ENCODE measurements at places on chromosomes 7 and 10.
A peak's percentile ranks its signal among the peaks of the same experiment; 100 is the strongest.

- no peak for DNase-seq
Observed at GRCh38 chr7:105713488-105714465, 132.5 kb upstream of the EFCAB10 start.

- no peak for DNase-seq
Observed at GRCh38 chr10:56269181-56269580, 91.9 kb downstream of the ZWINT start.

- peak; percentile 32 for DNase-seq
Observed at GRCh38 chr7:38222481-38223096, 44.5 kb downstream of the STARD3NL start.

DNA sequence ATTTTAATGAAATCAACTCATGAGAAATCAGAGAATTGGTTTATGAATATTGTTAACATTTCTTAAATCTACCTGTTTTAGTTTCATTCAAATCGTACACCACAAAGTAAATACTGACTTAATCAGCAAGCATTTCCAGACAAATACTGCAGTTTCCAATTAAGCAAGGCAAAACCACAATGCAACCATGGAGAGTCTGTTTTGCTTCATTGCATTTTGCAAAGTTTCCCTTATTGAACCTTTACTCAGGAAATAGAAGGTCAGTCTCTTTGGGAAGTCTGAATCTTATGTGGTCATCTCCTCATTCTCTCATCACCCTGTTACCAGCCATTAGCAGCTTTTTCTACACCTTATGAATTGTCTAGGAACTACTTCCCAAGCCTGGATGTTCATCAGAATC, 400.5 kb downstream of the IPMK start:
- no peak for DNase-seq

DNA sequence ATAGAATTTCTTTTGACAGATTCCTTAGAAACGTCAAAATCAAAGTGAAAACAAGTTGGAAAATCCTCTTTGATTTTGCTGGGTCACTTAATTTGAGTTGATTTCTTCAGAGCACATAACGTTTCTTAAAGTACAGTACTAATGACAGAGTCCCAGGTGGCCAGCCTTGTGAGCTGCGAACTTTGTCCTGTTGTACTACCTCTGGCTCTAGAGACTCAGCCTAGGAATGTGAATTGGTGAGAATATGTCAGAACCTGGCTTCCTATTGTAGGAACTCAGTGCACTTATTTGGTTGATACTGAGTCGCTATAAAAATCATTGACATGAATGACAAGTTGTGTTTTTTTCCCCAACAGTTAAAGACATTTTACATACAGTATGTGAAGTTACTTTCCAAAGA, 20.2 kb downstream of the SDK1 start:
- DNase-seq = no peak

GRCh38 chr10:103451091-103451813, 918 bp downstream of the CALHM2 start:
- peak; percentile 67 for DNase-seq

- DNase-seq = no peak
Observed at GRCh38 chr7:157862731-157863130, 525.9 kb downstream of the DNAJB6 start.

DNA sequence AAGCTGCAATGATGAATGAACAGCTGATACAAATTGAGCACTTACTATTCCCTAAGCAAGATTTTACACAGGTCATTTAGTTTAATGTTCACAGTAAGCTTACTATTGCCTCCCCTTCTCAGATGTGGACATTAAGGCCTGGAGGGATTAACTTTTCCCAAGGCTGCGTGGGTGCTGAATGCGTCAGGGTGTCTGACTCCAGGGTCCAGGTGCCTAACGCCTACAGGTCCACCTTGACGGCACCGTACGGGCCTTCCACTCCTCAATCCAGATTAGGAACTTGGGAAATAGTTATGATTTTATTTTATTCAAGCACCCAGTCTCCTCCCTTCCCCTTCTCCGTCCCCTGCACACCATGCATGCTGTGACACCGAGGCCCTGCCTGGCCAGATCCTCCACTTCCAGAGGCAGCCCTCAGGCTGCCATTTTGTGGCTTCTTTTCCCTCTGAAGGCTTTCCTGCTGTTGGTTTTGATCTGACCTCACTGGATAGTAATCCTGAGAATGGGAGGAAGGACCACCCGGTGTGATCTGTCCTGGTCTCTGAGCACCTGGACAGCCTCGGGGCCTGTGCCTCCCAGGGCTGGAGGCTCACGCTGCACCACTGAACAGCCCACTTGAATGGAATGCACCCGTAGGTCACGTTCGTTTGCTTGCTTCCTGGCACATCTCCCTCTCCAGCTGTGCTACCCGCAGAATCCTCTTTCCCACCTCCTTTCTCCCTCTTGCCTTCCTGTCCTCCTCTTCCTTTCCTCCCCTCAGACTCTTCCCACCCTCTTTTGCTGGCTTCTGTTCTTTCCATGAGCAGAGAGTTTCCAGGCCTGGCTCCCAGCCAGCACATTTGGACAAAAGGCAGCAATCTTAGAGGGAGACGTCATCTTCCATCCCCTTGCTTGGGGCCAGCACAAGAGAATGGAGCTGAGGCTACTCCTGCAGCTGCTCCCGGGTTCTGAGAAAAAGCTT, 14.4 kb downstream of the DENND2A start:
- DNase-seq = no peak

DNA sequence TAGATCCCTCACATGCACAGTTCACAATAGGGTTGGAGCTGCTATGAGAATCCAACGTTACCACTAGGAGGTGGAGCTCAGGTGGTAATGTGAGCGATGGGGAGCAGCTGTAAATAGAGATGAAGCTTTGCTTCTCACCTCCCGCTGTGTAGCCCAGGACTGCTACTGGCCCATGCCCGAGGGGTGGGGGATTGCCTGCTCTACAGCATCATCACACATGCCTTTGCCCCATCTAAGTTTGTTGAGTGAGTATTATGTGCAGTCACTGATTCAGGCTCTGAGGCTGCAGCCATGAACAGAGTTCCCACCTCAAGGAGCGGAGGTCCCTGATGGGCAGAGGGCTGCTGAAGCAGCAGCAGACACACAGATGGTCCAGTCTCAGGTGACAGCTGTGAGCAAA, 94.1 kb downstream of the CHST15 start:
- DNase-seq = peak; percentile 7

- no peak for DNase-seq
Observed at GRCh38 chr7:77226357-77226839, 26.8 kb upstream of the FGL2 start.

DNA sequence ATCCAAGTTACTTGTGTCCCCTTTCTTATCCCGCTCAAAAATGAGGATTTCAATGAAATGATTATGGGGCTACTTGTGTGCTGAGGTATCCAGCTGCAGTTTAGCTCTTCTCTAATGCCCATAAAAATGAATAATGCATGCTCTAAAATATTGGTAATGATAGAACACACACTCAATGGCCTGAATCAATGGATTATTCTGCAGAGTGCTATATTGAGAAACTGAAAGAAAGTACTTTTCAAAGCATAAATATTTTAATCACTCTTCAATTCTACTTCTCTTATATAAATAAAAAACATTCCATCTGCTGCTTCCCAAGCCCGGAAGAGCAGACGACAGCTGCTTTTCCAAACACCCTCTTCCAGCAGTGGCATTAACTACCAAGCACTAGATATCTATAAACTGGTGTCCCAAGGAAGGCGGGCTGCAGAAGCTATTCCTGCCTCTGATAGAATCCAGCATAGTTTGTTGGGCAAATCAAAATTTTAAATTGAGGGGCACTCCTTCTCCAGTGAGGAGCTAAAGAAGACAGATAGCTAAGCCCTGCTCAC, 284.9 kb upstream of the AOAH start:
- DNase-seq = no peak

GRCh38 chr10:62075414-62075813, 173.9 kb downstream of the ARID5B start:
- no peak for DNase-seq

- DNase-seq = no peak
Observed at GRCh38 chr10:117188371-117188770, 8.9 kb upstream of the KCNK18 start.

DNA sequence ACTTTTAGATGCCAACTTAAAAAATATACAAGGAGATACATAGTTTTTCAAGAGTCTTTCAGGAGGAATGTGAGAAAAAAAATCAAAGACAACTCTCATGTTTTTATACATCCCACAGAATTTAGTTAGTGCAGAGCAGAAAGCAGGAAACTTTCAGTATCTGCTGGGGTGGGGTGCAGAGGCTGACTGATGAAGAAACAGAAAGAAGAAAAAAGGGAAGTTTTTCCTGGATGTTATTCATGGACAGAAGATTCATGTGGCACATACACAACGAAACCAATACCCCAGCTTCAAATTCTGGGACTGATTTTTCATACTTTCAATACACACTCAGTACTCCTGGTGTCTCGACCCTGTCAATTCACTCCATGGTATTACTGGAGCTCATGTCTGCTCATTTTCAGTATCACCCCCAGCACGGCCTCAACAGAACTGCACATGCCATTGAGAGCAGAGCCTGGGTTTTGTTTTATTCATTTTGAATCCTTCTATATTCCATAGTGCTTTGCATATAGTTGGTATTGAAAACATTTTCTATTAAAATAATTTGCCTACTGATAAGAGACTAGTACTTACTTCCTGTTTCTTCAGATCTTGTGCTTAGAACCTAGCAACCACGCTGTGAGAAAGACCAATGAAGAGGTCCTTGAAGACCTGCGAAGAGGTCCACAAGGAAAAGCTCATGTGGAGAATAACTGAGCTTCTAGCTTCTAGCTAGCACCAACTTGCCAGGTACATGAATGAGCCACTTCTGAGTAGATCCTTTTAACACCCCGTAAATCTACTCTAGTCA, 49.0 kb downstream of the NDUFB2 start:
- DNase-seq = no peak

- DNase-seq = no peak
Observed at GRCh38 chr7:81692146-81692905, 77.5 kb downstream of the HGF start.

DNA sequence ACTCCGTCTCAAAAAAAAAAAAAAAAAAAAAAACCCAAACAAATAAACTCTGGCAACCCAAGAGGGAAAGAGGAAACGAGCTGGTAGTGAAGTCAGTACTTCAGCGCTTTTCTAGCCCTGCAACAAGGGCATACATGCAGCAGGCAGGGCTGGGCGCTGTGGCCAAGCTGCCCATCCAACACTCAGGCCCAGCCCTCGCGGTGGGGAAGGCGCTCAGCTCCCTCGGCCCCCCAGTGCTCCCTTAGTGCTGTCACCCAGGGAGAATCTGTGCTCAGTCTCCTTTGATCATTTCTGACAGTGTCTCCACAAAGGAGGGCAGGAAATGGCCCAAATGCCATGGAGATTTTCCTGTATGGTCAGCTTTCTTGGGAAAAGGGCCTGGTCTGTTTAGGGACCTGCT, 97.2 kb downstream of the SMURF1 start:
- no peak for DNase-seq

- no peak for DNase-seq
Observed at GRCh38 chr7:92681633-92682032, 91.4 kb upstream of the FAM133B start.

- DNase-seq = no peak
Observed at GRCh38 chr10:29845166-29845565, 210.4 kb upstream of the SVIL start.

- DNase-seq = no peak
Observed at GRCh38 chr10:59517341-59517899, 155.1 kb upstream of the FAM13C start.

- DNase-seq = no peak
Observed at GRCh38 chr7:77542409-77542808, 5.3 kb downstream of the PTPN12 start.

DNA sequence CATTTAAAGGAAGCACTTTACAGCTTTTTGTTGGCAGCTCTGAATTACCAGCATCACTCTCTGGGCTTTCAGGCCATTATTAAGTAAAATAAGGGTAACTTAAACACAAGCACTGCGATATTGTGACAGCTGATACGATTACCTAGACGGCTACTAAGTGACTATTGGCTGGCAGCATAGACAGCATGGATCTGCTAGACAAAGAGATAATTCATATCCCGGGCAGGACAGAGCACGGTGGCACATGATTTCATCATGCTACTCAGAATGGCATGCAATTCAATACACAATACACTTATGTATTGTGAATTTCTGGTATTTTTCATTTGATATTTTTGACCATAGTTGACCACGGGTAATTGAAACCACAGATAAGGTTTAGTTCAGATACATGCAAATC, 522.0 kb upstream of the LRRN3 start:
- no peak for DNase-seq

GRCh38 chr10:116084161-116084560, 188.8 kb downstream of the GFRA1 start:
- DNase-seq = no peak

GRCh38 chr10:72935361-72935760, 19.2 kb downstream of the PLA2G12B start:
- DNase-seq = no peak

- no peak for DNase-seq
Observed at GRCh38 chr7:109259151-109259550, 689.5 kb downstream of the DNAJB9 start.

DNA sequence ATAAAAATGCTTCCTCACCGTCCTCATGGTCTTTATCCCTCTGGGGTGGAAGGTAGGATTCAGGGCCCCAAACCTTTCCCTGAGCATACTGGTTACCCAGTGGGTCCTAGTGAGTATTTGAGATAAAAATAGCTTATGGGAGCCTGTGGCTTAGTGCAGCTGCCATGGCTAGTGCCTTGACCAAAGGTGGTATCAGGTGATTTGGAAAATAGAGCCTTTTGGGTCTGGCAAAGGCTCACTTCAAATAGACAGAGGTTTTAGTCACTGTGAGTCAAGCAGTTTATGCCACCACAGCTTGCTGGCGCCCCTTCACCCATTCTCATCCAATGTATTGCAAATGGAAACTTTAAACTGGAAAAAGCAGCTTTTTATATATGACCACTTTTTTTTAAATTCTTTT, 30.4 kb downstream of the PLAU start:
- no peak for DNase-seq

- DNase-seq = no peak
Observed at GRCh38 chr10:129465796-129466702, 992 bp upstream of the MGMT start.

DNA sequence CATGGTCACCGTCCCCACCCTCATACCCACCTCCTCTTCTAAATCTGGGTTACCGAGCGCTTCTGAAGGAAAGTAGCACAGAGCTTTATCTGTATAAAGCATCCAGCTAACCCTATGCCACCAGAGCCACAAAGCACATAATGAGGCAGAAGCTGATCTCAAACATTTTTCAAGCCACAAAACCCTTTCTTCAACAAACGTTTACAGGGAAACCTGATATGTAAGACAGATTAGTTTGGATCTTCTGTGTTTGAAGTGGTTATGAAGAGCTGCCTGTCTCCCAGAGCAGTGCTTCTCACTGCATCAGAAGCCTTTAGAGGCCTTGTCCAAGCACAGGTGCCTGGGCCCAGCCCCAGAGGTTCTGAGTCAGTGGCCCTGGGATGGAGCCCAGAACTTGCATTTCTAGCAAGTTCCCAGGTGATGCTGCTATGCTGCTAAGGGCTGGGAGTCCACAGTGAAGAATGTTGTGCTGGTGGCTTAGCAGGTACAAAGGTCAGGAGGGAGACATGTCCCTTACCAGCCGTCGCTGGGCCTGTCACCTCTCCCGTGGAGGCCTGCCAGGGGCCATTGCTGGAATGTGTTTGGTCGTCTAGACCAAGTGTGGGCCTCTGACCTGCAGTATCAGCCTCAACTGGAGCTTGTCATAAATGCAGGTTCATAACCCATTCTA, 90.4 kb downstream of the TAF3 start:
- DNase-seq = no peak

GRCh38 chr7:25569765-25570164, 341.5 kb upstream of the NPVF start:
- DNase-seq = no peak

- DNase-seq = no peak
Observed at GRCh38 chr10:77297393-77297739, 340.2 kb downstream of the KCNMA1 start.
